ENCODE measurements at places on chromosomes 3 and 15.

DNA sequence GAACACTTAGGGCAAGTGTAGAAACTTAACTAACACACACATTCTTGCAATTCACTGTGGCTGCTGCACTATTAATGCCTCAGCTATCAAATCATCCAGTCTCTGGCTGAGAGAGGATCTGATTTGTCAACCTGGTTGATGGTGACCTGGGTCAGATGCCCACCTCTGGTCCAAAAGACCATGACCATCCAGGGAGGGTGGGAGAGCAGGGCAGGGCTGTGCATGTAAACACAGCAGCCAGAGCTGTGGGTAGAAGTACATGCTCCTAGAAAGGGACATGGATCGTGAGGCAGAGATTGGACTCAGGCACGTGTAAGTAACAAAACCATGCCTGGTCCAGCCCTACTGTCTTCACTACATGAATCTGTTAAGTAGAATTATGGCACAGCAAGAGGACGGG lies 17.3 kb downstream of the MESD start:
- DNase-seq = no peak

DNA sequence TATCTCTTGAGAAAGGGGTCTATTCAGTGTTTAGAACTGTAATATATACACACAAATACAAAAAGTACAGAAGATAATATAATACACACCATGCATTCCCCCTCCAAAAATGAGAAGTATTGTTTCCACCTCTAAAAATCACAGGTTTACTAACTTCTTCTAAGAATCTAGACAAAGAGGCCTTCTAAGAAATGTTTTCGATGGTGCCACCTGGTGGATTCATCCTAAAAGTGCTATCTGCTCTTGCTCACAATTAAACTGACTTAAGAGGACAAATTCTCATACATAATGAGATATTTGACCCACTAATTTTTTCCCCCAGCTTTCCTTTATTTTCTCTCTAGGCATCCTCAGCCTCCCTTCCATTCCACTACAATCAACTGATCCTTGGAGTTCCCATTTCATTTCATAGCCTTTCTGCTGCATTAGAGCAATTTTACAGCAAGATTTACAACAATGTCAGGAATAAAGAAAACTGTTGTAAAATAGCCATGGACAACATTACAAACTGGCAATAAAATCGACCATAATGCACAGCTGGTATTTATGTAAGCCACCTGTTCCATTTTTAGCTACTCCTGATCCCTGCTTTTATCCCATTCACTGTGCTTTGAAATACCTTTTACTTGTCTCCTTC lies 124.6 kb downstream of the ARRDC4 start:
- no peak for DNase-seq

DNA sequence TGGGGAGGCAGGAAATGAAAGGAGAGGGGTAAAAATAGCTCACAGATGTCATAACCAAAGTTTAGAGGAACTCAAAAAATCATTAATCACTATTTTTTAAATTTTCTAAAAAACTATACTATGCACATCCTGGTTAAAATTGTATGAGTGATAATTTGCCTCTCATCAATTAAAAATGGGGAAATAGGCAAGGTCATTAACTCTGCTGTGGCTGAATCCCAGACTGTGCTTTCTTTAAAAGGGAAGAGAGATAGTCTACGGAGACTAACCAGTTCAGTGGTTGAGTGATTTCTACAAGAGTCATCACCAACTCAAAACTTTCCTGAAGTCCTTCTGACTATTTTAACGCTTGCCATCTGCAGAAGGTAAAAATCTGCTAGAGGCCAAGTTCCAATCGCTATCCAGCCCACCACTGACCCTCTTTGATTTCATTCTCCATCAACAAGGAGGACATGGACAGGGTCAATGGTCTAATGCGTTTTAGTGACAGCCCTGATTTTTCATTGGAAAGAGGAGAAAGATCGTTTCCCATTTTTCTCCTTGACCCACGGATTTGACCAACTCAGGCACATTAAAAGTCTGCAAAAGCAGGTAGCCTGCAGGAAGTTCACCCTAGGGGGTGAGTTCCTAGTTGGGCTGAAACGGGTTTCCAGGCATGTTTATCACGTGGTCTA lies 850 bp downstream of the SUCLG2 start:
- DNase-seq = no peak

DNA sequence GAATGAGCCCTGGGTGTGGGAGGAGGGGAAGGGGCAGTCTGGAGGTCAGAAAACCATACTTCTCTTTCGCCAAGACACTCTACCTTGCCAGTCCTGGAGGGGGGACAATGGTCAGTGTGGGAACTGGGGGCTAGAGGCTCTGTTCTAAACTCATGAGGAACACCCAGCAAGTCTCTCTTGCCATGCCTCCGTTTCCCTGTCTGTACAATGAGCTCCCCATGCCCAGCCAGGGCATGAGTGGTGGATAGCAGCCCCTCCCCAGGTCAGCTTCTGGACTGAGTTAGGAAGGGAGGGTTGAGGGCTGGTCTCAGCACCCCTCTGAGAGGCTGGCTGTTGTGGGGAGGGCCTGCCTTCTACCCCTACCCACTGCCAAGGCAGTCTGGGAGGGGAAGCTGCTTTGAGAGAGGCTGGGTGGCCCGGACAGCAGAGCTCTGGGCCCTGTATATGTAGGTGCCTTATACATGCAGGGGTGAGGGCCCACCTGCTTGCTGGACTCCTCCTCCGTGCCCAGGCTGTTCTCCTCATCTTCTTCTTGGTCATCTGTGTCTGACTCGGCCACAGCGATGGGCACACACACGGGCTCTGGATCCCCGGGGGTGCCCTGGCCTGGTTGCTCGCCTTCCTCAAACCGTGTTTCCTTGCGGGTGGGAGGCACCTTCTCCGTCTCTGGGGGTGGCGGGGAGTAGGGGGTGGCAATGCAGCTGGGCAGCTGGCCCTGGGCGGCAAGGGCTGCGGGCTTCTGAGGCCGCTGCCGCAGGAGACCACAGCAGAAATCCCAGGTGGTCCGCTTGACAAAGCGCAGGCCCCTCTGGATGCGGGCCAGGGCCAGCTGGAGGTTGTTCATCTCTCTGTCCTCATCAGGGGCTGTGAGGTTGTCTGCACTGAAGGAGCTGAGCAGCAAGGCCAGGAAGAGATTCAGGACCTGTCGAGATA lies 68.8 kb downstream of the SCN5A start:
- DNase-seq = no peak

- DNase-seq = no peak
Measured at GRCh38 chr3:165339753-165340152, 143.6 kb upstream of the SLITRK3 start.

GRCh38 chr3:133746712-133747066 lies 496 bp downstream of the TF start:
- DNase-seq = no peak

DNA sequence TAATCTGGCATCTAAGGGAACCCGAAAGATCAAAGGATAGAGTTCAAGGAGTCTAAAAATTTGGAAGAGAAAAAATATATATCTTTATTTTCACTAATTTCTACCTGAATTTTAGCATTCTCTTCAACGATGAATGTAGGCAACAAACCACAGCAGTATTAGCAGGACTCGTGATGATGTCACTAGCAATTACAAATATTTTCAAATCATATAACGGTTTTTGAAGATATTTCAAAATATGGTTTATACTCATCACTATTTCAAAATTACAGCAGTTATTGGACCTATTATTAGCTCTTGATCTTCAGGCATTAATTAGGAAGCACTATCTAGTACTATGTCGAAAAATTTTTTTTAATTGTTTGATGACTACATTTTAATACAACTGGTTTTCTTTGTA lies 27.0 kb upstream of the ANKDD1A start:
- no peak for DNase-seq

DNA sequence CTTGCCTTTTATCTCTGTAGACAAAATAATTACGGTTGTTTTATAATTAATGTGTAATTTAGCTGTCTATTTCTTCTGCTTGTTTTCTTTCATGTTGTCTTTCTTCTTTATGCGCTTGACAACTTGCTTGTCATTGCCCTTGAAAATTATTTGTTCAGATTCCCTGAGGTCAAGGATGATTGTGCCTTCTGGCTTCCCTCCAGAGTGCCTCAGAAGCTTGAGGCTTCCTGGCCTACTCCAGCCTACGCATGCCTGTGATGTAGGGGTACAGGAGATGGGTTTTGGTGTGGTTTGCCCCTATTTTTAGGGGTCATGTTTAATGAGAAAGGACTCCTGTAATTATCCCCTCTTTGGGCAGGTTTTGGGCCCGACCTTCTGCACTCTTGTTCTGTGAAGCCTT lies 231.5 kb downstream of the SV2B start:
- no peak for DNase-seq

GRCh38 chr3:125350597-125350996 lies 24.5 kb downstream of the ZNF148 start:
- DNase-seq = no peak

GRCh38 chr15:52417521-52417920 lies 111.2 kb downstream of the MYO5A start:
- no peak for DNase-seq

GRCh38 chr3:29486096-29486495 lies 205.2 kb downstream of the RBMS3 start:
- no peak for DNase-seq

DNA sequence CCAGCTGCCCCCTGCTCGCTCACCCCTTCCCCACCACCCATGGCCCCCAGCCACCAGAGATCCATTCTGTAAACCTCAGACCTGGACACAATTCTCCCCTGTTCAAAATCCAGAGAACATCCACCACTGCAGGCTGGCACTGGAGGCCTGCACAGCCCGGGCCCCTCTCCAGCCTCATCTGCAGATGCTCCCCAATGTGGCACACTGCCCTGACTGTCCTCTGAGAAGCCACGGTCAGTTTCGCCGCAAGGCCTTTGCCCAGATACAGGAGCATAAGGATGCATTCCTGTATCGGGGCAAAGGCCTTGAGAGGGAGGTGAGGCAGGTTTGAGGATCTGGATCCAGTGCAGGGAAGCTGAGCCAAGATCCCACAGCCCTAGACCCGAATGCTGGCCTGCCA lies 175.4 kb upstream of the LINGO1 start:
- DNase-seq = no peak

- DNase-seq = peak; percentile 78
Measured at GRCh38 chr15:43204016-43204901, 16.6 kb downstream of the EPB42 start.

DNA sequence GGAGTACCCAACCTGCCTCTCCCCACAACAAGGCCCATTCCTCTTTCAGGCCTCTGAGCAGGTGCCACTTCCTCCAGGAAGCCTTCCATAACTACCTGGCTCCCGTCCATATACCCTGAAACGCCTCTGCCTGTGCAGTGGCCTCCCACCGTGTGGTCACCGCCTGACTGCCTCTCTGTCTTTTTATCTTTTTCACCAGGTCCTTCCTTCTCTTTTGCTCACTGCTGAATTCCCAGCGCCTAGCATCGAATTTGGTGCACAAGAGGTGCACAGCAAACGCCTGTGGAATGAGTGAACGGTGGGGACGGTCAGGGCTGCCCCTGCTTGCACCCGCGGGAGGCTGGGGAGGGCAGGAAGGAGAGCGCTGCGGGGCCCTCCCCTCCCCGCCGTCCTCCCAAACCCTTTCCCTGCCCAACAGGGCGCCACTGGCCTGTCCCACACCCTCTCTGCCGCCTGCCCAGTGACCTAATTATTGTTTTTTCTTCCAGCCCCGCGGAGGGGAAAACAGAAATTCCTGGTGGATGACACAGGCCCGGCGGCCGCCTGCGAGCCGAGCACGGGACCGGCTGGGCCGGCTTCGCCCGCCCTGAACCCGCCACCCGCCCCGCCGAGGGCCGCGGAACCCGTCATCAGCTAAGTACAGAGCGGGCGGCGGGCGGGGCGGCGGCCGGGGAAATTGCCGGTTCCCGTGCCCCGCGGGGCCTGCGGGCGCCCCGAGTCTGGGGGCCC lies 140.1 kb downstream of the SMAD6 start:
- peak; percentile 91 for DNase-seq

DNA sequence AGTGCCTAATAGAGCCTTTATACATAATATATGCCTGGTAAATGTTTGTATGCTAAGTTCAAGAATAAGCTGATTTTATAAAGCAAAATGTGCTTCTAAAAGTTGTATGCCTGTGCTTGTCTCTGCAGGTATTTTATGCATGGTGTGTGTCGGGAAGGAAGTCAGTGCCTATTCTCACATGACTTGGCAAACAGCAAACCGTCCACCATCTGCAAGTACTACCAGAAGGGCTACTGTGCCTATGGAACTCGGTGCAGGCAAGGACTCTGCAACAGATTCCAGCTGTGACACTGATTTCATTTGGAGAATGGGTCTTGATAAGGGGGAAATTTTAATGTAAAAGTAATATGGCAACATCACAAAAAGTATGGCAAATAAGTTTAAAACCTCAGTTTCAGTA lies 11.9 kb downstream of the MKRN2 start:
- DNase-seq = no peak

GRCh38 chr3:186826410-186826975 lies 16.0 kb upstream of the ADIPOQ start:
- DNase-seq = no peak

GRCh38 chr3:71111784-71112440 lies 471.6 kb downstream of the FOXP1 start:
- no peak for DNase-seq

DNA sequence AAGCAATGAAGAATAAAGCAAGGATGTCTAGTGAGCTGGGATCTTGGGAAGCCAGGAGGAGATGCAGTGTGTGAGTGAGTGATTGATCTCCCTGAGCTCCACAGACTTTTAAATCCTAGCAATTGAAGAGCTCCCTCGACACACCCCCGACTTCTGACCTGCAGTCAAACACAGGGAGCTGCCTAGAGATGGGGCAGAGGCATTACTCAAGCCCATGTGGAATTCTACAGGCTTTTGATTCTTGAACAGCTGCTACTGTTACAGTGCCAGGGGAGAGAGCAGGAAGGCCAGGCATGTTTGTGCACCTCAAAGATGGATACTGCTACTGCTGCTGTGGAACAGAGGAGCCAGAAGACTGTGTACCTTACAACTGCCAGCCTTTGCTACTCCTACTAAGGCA lies 1403.1 kb upstream of the ALCAM start:
- DNase-seq = peak; percentile 17

- no peak for DNase-seq
Measured at GRCh38 chr3:73874161-73874560, 249.4 kb upstream of the PDZRN3 start.

DNA sequence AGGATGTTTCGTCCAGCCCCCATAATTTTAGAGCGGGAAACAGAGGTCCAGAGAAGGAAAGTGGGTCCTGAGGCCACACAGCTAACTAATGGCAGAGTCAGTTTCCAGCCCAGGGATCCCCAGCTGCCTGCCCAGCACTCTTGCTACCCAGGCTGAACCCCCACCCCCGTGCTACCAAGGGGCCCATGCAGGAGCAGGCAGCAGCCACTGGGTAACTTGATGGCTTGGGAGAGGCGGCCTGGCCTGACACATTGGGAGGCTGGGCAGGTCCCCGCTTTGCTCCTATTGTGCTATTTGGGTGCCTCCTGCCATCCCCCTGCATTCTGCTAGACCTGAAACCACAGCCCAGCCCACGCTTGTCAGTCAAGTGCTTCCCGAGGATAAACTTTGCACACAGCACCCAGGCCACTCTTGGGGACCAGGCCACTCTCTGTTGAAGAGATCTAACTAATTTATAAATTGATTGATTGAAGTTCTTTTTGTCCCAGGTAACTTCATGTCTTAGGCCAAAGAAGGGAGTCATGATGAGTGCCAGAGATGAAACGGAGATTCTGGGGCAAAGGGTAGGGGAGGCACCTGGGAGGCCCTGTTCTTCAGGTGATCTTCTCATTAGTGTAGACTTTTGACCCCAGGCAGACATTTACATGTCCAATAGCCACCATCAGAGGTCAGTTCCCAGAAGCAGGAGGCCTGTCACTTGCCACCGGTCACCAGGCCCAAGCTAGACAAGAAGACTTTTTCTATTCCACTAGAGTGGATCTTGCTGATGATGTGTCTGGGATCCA lies 7.0 kb downstream of the PAK6 start:
- peak; percentile 32 for DNase-seq

GRCh38 chr3:9749645-9750555 lies at the start of gene OGG1:
Gene OGG1 (plus strand): TSS chr3:9749952. CDS start chr3:9750287, 335 bp downstream.
- peak; percentile 98 for DNase-seq
